Activated naive CD8-positive, alpha-beta T cell treated with anti-CD3 and anti-CD28 coated beads, Interleukin-2, amount 50 U/mL, for 24 hours (primary cell): ENCODE measurements at places on chromosomes 11 and 22.
A peak's percentile ranks its signal among the peaks of the same experiment; 100 is the strongest.

DNA sequence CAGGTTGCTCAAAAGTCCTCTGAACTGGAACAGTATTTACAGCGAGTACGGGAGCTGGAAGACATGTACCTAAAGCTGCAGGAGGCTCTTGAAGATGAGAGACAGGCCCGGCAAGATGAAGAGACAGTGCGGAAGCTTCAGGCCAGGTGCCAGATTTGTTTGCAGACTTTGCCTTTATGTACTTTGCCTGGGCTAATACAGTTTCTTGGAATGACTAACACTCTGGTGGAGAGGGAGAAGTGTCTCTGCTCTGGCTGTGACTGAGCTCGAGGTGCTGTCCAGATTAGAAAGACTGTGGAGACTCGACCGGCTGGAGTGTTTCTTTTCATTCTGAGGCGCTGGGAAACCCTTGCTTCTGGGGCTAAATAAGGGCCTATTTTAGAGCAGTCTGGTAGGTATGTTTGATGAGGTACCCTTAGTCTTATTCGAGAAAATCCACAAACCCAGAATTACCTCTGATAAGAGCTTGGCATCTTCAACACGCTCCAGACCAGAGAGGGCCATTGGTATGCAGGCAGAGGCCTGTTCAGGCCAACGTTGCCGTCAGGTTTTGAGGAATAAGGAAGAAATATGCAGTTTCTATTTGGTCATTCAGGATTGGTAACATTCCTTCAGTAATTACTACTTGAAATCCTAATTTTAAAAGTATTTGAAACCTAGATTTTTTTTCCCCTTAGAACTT, 76.5 kb downstream of the SWAP70 start:
- no peak for DNase-seq

DNA sequence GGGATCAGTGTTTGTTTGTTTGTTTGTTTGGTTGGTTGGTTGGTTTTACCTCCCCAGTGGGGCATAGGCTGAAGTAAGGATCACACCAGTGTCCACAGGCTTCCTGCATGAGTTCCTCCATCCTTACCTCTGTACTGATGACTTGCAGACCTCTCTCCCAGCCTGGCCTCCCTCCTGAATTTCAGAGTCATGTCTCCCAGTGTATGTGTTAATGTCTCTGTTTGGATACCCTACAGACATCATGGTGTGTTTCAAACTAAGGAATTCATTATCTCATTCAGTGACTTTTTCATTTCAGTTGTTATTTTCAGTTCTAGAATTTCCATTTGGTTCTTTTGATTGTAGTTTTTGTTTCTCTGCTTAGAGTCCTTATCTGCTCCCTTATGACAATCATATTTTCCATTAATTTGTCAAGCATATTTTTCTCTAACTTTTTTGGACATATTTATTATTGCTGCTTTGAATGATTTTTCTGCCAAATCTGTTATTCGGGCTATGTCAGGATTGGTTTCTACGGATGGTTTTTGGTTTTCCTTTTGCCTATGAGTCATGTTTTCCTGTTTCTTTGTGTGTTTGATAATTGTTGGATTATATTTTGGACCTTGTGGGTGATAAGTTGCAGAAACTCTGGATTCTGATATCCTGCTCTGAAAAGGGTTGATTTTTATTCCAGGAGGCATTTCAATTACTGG, 23.6 kb downstream of the MYEOV start:
- no peak for DNase-seq

DNA sequence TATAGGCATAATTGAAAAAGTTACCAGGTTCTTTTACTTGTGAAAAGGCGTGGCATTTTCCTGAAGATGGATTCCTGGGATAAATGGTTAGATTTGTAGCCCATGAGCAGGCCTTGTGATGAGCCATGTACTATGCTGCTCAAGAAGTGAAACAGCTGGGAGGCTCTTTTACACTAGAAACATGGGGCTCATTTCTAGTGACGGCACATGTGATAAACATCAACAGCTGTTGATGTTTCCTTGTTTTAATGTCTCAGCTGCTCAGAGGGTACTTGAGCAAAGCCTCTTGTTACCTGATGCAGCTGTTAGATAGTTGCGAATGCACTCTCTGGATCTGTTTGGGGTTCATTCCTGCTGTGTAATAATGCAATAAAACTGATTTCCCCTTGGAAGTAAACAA, 396.8 kb downstream of the GUCY1A2 start:
- DNase-seq: no peak

DNA sequence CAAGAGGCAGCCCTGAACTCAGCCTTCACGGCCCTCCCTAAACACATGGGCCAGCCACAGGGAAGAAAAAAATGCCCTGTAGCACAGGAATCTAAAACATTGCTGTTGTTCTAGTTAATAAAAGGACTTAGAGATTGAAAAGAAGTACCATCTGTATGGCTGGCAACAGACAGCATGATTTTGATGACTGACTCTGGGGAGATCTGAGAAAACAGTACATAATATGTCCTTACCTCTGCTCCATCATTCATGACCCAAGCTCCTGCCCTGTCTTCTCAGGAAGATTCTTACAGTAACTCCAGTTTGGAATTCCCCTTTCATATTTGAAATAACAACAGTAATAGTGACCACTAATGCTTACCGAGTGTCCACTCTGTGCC, 244.2 kb downstream of the ETS1 start:
- no peak for DNase-seq

DNA sequence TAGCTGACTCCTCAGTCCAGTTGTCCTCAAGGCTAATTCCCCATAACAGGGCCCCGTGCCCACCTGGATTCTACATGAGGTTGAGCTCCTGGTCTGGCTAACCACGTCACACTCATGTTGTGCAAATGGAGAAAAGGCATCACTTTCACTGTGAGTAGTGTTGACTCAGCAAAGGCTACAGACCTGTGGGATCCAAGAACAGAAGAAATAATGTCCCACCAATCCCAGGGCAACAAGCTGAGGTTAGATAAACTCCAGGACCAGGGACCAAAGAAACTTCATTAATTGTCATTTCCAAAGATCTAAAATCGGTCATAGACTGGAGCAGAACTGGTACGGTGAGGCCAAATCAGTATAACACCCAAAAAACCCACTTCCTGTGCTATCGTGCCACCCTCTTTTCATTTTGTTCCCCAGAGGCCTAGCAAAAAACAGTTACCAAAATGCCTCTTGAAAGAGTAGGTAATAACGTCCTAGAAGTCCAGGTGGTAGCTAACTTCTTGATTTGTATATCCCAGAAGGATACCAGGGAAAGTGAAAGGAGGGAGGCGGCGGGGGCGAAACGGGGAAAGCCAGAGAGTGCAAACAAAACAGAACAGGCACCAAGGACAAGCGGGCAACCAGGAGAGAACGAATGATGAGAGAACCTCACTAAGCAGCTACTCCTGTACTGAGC, 1.4 kb downstream of the PCSK7 start:
- DNase-seq: peak; percentile 55

- DNase-seq: no peak
Measured at GRCh38 chr11:67611165-67611564, 4.4 kb downstream of the NDUFV1 start.

- no peak for DNase-seq
Measured at GRCh38 chr11:43366677-43367076, 8.0 kb downstream of the TTC17 start.

- no peak for DNase-seq
Measured at GRCh38 chr11:79480864-79481263, 40.0 kb upstream of the TENM4 start.

DNA sequence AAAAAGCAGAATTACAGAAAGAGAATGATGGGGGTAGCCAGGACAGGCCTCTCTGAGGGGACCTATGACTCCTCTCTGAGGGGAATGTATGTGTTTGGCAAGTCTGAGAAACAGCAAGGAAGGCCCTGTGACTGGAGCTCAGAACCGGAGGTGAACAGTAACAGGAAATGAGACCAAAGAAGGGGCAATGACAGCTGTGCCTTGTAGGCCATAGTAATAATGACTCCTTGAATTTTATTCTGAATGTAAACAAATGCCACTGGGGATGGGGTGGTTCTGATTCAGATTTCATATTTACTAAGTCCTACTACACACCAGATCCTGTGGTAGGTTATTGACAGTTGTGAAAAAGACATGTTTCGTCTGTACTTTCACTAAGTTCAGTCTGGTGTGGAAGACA, 52.8 kb upstream of the APOA1 start:
- DNase-seq: no peak

DNA sequence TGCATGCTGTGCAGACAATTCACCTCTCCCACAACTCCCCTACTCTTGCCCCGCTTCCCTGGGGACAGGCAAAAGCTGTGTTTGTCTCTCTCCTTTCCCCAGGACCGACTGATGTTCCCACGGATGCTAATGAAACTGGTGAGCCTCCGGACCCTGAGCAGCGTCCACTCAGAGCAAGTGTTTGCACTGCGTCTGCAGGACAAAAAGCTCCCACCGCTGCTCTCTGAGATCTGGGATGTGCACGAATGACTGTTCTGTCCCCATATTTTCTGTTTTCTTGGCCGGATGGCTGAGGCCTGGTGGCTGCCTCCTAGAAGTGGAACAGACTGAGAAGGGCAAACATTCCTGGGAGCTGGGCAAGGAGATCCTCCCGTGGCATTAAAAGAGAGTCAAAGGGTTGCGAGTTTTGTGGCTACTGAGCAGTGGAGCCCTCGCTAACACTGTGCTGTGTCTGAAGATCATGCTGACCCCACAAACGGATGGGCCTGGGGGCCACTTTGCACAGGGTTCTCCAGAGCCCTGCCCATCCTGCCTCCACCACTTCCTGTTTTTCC, 1.4 kb upstream of the MADD start:
- DNase-seq: no peak

DNA sequence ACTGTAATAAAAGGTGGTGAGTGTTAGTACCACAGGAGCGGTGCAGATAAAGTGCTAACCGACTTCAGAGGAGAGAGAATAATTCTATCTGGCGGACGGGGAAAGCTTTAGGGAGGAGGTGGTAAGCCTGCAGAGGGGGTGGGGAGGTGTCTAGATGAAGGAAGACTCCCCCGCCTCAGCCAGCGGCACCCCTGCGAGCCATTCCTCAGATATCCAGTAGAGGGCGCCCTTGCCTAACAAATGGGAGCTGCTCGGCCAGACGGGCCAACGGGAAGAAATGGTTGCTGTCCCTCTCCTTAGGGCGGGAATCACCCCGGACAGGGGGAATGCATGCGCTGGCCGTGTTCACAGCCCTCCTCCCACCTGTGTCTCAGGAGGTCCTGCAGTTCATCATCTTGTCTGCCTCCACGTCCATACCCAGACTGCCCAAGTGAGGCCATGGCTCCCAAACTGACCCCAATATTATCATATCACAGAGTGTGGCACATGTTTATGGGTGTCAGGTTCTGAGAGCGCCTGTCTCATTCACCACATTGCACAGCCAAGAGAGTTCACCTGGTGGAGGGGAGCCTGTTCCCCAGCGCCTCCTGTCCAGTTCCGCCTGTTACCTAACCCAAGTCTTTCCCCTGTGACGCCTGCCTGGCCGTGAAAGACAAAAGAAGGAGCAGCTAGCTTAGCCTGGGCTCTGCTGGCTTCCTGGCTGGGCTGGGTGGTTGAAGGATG, 85.5 kb downstream of the ST3GAL4 start:
- DNase-seq: peak; percentile 76

- no peak for DNase-seq
Measured at GRCh38 chr22:19962909-19963806, 21.5 kb upstream of the TXNRD2 start.

GRCh38 chr22:44005524-44005923, 18.6 kb upstream of the PARVB start:
- no peak for DNase-seq

- DNase-seq: no peak
Measured at GRCh38 chr11:70688142-70688541, 289.8 kb downstream of the CTTN start.

DNA sequence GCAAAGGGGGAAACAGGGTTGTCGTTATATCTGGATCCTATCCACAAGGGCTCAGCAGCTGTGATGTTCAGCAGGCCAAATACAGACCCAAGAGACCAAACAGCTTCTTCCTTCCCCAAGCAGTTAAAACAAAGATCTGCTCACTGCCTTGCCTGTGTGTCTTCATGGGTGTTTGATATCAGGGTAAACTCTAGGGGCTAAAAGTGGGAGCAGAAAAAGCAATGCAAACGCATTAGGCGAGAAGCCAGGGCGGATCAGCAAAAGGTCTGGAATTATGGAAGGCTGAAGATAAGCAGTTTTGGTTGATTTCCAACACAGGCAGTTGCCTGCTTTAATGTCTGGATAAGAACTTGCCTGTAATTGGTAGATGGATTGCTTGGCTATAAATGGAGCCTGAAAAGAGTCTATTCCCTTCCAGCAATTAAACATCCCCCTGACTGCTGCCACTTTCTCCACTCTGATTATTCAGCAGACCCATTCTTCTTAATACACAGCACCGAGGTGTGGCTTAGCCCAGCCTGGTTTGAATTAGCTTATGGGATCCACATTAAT, 126.3 kb downstream of the COMMD9 start:
- DNase-seq: no peak

DNA sequence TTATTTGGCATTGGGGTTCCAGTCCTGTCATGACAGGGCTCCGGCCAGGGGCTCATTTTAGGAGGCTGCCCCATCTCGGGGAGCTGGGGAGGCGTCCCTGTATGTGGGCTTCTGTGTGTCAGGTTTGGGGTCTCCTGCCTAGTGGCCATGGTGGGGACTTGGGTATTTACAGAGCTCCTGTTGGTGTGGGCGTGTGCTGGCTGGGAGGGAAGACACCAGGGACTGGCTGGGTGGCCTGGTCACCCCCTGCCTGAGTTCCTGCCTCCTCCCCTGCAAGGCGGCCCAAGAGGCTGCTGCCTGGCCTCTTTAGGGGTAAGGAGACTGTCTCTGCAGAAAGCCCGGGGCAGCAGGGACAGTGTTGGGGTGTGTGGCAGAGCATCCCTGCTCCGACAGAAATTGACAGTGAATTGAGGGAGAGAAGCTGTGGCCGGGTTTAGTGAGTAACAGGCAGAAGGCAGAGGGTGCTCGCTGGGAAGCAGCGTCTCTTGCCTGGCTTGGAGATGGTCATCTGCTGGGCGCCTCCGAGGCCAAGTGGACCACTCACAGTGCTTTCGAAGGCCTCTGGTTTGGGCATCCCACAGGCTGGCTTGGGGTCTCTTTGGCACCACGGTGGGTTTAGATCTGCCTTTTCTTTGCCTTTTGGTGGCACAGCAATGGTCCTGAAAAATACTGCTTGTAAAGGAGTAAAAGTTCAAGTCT, 40.3 kb upstream of the GRAMD4 start:
- DNase-seq: no peak

GRCh38 chr11:78812513-78813293, 238.0 kb upstream of the NARS2 start:
- no peak for DNase-seq

- no peak for DNase-seq
Measured at GRCh38 chr11:14229472-14229871, 129.5 kb downstream of the RRAS2 start.

DNA sequence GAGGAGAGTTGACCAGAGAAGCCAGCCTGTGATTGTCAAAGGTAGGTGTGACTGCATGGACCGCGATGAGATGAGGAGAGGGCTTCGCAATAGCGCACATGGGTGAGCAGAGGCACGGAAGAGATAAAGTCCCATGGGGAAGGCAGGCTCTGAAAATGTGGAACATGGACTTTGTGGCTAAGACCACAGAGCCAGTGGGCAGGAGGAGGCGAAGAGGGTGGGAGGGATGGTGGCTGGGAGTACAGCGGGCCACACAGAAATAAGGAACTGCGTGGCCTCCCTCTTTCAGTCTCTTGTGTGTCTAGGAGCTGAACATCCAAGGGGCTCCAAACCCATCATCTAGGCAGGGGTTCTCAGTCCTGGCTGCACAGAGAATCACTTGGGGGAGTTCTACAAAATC, 98.6 kb downstream of the TENM4 start:
- no peak for DNase-seq
